ENCODE measurements at places on chromosomes 12 and 14.

- no peak for DNase-seq
Measured at GRCh38 chr12:77477907-77478533, 352.7 kb upstream of the NAV3 start.

GRCh38 chr12:56474389-56474788 is 6.0 kb downstream of the SPRYD4 start:
- no peak for DNase-seq

GRCh38 chr14:99323603-99324185 is 51.7 kb upstream of the BCL11B start:
- no peak for DNase-seq

GRCh38 chr14:57199921-57200320 is 68.8 kb downstream of the EXOC5 start:
- DNase-seq, result no peak

DNA sequence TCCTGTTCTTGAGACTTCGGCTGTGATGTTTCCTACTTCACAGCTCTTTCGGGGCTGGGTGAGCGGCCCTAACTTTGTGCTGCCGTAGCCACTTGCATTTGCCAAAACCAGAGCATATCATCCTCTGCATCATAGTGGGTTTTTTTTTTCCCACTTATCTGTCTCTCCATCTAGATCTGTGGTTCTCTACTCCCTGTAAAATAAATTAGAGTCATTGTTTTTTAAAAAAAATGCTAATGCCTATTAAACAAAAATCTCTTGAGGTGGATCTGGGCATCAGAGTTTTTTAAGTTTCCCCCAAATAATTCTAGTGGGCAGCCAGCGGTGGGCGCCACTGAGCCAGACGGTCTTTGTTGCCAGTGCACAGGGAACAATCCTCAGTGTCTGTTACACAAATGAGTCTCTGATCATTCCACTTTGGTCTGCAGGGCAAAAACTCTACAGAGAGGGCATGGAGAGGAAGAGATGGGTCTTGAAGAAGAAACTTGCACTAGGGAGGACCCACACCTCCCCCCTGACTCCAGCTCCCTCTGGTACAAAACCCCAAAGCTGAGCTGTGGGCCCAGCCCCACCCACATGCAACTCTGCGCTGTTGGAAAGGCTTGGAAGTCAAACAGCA is 62.4 kb upstream of the BCL2L14 start:
- no peak for DNase-seq

GRCh38 chr12:94305130-94305957 is 154.3 kb downstream of the CEP83 start:
- DNase-seq, result no peak

- peak; percentile 65 for DNase-seq
Measured at GRCh38 chr12:102769323-102769916, 147.6 kb downstream of the PAH start.

GRCh38 chr12:9064815-9065606 is 50.7 kb downstream of the A2M start:
- DNase-seq, result no peak

DNA sequence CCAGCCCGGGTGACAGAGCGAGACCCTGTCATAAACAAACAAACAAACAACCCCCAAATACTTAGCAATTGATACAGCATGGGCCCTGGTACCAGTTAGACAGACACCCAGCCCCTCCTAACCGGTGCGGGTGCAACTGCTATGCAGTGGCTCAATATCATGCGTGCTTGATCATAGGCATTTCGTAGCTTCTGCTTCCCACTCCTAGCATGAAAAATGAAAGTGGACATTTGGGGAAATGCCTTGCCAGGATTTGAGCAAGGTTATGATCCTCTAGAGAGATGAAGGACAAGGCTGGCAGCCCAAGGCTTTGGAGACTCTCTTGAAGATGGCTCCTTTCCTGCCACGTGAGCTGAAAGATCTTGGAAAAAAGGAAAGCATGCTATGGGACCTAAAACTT is 13.7 kb downstream of the FGF6 start:
- no peak for DNase-seq

- DNase-seq, result no peak
Measured at GRCh38 chr14:68482772-68483395, 310.0 kb downstream of the ZFP36L1 start.

- no peak for DNase-seq
Measured at GRCh38 chr14:51138404-51139103, 43.6 kb upstream of the TRIM9 start.

GRCh38 chr14:81449114-81449513 is 49.0 kb upstream of the STON2 start:
- no peak for DNase-seq

- peak; percentile 65 for DNase-seq
Measured at GRCh38 chr12:126772171-126772864, 1494.7 kb upstream of the TMEM132C start.

DNA sequence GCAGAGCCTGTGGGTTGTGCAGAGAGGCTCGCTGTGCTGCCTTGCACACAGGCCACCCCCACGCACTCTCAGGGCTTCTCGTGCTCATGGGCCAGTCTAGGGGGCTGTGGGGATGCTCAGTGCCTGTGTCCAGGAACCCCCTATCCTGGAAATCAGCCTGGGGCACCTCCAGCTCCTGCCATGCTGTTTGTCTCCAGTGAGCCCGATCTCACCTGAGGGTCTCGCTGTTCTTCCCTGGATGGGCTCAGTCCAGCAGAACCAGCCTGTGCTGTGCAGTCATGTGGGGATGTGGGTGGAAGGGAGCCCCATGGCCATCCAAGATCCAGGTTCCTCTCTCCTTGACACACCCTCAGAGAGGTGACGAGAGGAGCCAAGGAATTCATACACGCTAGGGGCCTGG is 26.7 kb downstream of the SERPINA1 start:
- DNase-seq, result no peak

GRCh38 chr12:107448198-107448597 is 237.4 kb upstream of the PWP1 start:
- DNase-seq, result no peak

- DNase-seq, result no peak
Measured at GRCh38 chr12:105761075-105761474, 377.7 kb downstream of the NUAK1 start.

- no peak for DNase-seq
Measured at GRCh38 chr12:122082621-122083356, 4.2 kb downstream of the MLXIP start.

- DNase-seq, result no peak
Measured at GRCh38 chr14:56299306-56299984, 181.2 kb downstream of the PELI2 start.

DNA sequence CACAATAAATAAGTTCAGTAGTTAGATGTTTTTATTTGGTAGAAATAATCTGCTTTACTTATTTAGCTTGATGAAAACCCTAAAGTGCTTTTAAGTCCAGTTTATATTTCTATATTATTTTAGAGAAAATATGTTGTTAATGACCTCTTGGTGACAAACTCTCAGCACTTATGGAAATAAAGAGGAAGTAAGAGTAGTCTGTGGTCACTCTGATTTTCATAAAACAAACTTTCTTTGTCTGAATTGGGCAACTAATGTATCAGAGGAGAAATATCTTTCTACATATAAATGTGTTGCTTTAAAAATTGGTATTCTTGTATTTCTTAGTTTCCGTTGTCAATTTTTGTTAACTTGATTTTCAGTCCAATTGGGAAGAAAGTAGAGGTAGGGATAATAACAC is 878.9 kb upstream of the SEL1L start:
- no peak for DNase-seq

DNA sequence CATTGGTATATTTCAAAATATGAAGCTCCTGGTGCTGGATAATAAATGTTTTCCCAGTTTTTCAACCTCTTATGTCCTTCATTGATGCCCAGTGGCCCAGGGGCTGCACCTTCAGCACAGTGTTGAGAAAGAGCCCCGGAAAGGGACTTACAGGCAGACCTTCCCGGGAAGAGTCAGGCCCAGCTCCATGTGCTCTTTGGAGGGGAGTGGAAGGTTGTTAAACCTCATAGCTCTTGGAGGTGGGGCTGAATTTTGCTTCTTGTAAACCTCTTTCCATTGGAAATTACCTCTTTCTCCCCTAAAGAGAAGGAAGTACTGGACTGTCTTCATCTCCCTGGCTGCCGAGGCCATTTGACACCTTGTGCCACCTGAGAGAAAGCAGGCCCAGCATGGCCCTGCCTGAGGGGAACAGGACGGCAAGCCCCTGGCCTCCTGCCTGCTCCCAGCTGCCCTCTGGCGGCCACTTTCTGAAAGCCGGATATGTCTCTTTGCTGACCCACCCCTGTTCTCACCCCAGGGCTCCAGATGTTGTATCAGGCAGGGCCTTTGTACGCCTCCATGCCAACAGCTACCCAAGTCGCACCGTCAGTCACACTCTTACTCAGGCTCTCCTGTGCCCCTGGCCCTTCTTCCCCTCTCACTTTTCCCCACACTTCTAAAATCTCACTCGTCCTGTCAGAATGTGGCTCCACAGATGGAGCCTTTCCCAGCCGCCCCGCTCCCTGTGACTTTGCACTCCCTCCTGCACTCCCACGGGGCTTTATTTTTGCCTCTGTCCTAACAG is 43.0 kb downstream of the EVL start:
- peak; percentile 82 for DNase-seq

DNA sequence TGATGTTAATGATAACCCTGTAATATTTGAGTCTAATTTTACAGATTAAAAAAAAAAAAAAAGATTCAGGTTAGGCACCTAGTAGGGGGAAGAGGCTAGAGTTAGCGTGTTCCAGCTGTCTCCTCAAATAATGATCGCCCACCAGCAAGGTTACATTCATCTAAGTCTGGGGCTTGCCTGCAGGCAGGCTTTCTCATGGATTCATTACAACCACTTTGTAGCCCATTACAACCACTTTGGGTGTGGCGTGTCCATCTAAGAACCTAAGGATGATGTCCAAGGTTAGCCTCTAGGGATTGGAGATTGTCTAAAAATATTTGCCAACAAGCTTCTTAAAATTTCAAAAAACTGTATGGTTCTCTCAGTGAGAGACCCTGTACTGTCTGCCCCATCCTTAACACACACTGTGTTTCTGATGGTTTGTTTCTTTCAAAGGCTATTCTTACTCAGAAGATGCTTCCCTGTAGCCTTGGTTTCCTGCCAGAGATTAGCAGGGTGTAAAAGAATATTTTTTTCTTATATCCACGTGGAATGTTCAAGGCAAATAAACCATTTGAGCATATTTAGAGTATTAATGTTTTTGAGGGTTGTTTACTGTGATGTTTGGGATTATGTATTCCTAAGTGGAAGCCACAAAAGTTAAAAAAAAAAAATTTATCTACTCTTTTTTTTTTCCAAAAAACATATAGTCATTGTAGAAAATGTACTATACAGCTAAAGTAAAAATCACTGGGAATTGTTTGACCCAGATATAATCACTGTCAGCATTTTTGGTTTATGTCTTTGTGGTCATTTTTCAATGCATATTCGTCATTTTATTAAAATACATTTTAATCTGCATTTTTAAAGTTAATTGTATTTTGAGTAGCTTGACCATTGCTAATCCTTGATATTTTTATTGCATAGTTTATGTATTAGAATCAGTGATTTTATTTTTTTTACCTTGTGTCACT is 1.7 kb downstream of the DYNC1H1 start:
- DNase-seq, result no peak

- DNase-seq, result no peak
Measured at GRCh38 chr14:23066368-23066767, 9.0 kb upstream of the CDH24 start.

DNA sequence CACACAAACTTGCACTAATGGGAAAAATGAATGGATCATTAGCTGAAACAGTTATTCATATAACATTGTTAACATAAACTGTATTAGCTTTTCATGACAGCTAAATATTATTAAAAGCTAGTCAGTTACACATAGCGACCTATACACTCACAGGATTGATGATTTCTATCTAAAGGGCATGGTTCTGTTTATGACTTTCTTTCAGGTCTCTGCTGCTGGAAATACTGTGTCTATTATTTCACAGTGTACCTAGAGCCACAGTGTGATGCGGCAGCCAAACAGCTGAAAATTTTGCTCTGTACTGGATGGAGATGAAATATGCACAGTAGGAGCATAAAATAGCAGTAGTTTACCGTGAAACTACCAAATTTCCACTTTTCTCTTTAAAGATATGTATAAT is 341.1 kb downstream of the FSCB start:
- no peak for DNase-seq

DNA sequence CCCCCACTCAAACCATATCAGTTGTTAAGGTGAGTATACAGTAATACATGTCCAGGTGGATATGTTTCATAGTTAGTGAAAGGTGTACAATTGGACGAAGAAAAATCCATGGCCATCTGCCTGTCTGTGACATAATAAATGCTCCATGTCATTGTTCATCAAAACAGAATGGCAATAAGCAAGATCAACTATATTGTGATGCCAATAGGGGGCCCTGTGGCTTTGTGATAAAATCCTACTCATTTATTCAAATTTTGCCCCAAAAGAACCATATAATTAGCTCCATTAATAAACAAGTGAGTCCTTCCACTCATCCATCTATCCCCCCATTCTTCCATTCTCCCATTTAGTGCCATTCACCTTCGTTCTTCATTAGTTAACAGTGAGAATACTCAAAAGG is 102.0 kb downstream of the MGST1 start:
- no peak for DNase-seq

- no peak for DNase-seq
Measured at GRCh38 chr12:116183741-116184141, 93.8 kb downstream of the MED13L start.

DNA sequence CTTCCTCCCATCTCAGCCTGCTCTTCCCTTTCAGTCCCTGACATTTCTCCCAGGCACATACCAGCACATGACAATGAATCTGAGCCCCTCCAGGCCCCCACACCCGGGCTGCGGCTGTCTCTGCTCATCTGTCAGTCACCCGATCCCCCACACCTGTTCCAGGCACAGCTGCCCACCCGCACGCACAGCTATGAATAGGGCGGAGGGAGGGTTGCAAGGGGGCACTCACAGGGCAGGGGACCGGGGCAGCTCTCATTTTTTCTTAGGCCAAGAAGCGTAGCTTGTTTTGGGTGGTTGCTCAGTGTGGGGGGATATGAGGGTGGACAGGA is 43.7 kb upstream of the TSPAN9 start:
- no peak for DNase-seq

- no peak for DNase-seq
Measured at GRCh38 chr14:85531141-85531586, 1.2 kb downstream of the FLRT2 start.

DNA sequence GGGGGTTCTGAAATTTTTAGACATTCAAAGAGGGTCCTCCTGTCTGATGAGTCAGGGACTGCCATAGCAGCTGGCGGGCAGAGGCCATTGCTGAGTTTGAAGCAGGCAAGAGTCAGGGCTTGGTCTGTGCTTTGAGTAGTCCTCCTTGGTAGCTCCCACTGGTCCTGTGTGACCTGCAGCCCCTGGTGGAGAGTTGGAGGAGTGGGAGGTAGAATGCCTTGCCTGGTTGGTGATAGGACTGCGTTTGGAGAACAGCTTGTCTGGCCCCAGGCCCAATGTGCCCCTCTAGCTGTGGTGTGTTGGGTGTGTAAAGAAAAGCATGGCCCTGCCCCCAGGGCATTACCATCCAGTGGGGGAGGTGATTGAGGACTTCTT is 116.7 kb downstream of the BEGAIN start:
- no peak for DNase-seq

Measured in B cell (primary cell).